ENCODE measurements at places on chromosomes 1 and 21. TPM values are rescaled to one million over a fixed set of nuclear protein-coding genes. Genes with fewer than 3 reads are reported as not detected.

Gene CSF3R
- total RNA-seq: not detected

Gene NTMT2
- total RNA-seq: not detected

Gene ADCY10
- not detected for total RNA-seq

Gene TMEM51
- total RNA-seq: 9.2 TPM

Gene MAEL
- not detected for total RNA-seq

Gene FCRL1
- not detected for total RNA-seq

Gene GNAT2
- 0.89 TPM for total RNA-seq
